Left renal cortex interstitium (tissue), 4 donors: ENCODE measurements at places on chromosomes 16 and 17.

DNA sequence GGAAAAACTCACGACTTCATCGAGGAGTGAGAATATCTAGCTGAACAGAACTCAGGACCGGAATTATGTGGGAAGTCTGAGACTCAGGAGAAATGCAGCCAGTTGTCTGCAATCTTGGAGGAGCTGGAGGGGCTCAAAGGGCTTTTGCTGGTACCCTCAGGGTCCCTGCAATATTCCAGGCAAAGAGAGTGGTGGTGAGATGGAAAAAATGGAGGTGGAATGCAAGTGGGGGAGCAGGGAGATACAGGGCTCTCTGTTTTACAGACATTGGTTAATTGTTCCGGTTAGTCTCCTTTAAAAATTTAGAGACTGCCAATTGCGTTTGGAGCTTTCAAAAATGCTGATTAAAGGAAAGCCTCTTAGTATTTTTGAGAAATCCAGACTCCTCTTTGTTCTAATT is 18.2 kb upstream of the HP start:
- DNase-seq = no peak

GRCh38 chr17:76515274-76515949 is 14.2 kb upstream of the RHBDF2 start:
- DNase-seq = no peak

DNA sequence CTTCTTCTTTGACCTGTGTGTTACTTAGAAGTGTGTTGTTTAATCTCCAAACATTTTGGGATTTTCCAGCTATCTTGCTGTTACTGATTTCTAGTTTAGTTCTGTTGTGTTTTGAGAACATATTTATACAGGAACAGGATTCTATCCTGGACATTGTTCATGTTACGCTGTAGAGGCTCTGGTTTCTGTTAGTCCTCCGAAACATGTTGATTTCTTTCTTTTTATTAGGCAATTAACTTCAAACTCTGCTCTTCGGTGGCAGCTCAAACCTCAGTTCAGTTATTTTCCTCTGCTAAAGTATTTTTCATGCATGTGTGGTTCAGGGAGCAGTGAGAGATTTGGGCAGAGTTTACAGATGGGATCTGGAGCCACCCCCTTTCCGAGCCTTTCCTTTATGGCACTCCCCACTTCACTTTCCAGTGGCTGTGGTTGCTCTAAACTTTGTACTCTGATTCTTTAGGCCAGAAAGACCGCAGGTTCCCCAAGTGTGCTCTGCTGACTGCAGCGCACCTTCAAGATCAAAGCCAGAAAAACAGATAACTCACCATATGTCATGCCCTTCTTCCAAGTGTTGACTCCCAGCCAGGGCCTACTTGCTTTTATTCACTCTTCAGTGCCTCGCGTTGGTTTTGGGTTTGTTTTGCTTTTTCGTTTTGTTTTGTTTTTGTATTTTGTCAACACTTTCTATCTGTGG is 77.6 kb upstream of the KSR1 start:
- no peak for DNase-seq

DNA sequence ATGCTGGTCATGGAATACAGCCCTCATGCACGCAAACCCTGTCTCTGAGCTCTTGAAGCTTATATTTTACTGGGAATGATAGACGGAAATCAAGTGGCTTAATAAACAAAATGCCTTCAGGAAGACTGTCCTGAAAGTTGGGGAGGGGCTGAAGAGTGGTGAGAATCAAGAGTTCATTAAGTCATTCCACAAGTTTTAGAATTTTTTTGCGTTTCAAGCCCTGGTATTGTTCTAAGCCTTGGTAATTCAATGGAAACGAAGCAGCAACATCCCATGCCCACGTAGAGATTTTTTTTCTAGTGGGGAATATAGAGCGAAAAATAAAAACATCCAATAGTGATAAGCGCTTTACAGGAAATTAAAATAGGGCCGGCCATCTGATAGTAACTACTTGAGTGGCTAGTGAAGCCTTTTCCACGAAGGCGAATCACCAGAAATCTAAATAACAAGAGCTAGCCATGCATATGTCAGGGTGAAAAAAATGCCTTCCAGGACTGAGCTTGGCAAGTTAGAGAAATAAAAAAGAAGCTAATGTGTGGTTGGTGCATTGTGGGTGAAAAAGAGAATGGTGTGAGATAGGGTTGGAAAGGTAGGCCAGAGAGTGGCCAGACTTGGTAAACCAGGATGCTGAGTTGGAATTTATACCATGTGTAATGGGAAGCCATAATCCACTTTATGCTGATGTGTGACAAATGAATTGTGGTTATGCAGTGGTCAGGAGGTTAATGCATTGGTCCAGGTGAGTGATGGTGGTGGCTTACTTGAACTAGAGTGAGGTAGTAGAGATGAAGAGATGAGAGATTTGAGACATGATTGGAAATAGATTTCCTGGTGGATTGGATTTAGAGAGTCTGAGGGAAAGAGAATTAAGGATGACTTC is 772 bp downstream of the PFAS start:
- DNase-seq = no peak

GRCh38 chr17:37170881-37171425 is 204.8 kb upstream of the C17orf78 start:
- DNase-seq = no peak

- no peak for DNase-seq
Observed at GRCh38 chr16:87801679-87802259, 36.0 kb upstream of the KLHDC4 start.

DNA sequence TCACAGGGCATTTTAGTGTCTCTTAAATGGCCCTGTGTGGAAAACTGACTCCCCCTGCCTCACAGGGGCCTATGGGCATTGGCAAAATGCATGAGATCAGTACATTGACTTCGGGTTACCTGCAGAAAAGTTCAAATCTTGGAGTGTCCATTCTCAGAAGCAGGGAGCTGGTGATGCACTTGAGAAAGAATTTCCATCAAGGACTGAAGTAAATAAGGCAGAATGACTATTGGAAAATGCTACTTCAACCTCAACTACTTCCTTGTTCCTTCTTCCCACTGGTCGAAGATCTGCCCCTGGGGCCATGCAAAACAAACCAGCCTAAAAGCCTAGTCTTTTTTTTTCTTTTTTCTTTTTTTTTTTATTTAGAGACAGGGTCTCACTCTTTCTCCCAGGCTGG is 13.8 kb upstream of the GSDMA start:
- DNase-seq = no peak

- no peak for DNase-seq
Observed at GRCh38 chr16:84427553-84427952, 59.2 kb downstream of the ATP2C2 start.

DNA sequence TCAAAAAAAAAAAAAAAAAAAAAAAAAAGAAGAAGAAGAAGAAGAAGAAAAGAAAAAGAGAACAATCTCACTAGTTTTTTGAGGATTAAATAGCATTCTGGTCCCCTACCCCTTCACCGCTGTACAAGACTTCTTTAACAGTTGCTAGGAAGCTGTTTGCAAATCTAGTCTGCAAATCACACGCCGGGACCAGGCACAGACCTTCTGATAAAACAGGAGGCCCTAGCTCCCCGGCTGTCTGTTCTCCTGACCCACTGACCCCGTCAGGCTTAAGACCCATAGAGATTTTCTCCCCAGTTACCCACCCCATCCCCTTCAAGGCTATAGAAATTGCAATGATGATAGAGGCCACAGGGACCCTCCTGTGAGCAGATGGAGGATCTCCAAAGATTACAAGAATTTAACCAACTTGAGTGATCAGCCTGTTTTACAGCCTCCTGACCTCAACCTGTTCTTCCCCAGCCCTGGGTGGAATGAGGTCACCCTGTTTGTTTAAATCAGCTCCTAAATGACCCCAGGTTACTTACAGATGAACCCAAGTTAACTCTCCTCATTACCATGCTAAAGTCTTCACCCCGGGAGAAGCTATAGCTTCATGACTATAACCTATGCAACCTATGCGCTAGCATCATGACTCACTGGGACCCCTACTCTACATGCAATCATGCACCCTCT is 11.8 kb upstream of the SULT1A1 start:
- DNase-seq = no peak

- DNase-seq = no peak
Observed at GRCh38 chr17:82317394-82318168, at the start of gene CD7. TSS of gene CD7 (minus strand) at chr17:82317608. CDS start at chr17:82317495, 113 bp downstream.

DNA sequence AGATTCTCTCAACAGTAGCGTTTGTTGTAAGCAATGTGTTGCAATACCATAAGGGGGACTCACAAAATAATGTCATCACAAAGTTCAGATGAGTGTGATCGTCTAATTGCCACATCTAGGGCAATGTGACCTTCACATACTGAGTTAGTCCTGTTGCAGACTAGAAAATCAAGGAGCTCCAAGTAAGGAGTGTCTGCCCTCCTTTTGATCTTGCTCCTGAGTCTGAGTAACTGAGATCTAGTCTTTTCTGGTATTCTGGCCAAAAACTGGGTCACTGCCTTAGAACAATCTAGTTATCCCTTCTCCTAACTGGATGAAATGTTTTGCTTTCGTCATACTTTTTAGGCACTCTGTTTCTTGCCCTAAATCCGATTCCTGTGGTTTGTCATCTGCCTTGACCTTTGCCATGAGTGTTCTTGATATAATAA is 712.1 kb downstream of the CDH11 start:
- no peak for DNase-seq

DNA sequence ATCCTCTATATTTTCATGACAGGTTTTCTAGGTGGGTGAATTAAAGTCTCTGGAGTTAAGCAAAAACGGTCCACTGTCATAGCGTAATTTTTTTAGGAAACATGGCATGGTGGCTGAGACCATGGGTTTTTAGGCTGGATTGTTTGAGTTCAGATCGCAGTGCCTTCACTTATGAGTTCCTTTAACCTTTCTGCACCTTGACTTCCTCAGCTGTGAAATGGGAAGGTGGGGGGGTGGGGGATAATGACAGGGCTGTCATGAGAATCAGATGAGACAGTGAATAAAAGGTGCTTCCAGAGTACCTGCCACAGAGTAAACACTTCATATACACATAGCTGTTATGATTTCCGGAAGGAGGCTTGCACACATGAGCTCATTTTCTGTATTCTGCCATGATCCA is 11.8 kb downstream of the PRCD start:
- DNase-seq = no peak

DNA sequence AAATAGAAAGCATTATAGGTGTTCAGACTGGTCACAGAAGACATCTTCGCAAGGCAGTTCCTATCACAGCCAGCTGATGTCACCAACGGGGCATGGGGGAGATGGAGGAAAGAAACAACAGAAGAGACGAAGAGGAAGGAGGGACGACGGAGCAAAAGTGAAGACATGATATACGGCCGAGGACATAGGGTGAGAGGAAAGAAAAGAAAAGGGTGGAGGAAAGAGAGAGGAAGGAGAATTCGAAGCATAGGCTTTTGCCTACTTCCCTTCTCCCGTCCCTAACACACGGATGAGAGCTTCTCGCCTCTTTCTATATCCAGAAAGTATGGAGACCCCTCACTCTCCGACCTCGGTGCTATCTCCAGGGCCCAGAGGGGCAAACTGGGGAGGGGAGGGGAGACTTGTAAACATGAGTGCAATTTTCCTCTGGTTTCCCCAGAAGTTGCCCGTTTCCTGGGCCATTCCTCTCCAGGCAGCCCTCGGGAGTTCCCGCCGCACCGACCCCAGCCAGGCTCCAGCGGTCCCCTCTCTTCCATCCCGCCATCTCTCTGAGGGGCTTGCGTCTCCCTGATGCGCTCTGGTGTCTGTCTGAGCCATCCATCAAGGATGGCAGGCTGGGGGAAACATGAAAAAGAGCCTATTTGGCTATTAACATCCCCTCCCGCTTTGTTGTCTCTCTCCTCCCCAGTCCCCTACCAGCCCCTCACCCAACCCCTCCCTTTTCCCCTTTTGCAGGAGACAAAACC is 26.0 kb downstream of the COPZ2 start:
- DNase-seq = no peak

GRCh38 chr17:38942696-38943334 is 17.4 kb downstream of the LASP1NB start:
- DNase-seq = no peak

DNA sequence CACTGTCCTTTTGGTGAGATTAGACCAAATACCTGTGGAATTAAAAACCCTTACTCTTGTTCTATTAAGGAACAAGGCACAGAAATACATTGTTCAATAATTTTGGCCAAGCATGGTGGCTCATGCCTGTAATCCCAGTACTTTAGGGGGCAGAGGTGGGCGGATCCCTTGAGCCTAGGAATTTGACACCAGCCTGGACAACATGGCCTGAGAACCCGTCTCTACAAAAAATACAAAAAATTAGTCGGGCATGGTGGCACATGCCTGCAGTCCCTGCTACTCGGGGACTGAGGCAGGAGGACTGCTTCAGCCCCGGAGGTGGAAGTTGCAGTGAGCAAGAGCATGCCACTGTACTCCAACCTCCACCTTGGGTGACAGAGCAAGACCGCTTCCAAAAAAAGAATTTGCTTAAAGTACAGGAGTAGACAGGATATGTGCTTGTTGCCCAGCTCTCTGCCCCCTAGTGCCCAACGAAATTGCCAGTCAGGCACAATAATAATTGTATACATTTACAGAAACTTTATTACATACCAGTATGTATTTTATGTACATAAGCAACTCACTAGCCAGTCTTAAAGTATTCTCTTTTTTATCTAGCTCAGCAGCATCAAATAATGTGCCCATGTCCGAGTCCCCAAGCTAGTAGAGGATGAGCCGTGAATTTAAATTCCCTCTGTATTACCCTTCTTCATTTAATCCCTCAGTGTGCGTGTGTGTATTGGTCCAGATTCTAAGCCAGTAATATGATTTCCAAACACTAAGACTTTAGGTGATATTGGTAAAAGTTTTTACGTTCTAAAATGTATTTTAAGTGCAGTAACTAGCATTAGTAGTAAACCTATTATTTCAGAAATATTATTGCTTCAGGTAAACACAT is 1.4 kb downstream of the THUMPD1 start:
- DNase-seq = no peak

DNA sequence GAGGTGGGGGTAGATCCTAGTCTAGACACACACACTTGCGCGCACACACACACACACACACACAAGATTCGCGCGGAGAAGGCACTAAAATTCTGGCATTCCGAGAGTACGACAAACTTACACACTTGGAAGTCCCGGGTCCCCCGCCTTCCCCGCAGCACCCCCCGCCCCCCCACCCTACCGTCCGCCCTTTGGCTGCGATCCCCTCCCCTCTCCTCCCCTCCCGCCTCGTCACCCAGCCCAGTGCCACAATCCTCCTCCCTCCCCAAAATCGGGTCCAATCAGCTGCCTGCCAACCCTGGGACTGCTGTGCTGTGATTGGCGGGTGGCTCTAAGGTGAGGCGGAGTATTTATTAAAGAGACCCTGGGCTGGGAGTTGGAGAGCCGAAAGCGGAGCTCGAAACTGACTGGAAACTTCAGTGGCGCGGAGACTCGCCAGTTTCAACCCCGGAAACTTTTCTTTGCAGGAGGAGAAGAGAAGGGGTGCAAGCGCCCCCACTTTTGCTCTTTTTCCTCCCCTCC is at the start of gene SOX9:
Gene SOX9 (plus strand): TSS at position 379 of the 522 bp plus-strand sequence. CDS start 372 bp downstream, outside the sequence.
- peak; percentile 82 for DNase-seq

- no peak for DNase-seq
Observed at GRCh38 chr16:55964923-55965475, 89.8 kb upstream of the CES5A start.
